Gastroesophageal sphincter (tissue), 4 donors: ENCODE measurements at places on chromosomes 4 and X.
A peak's percentile ranks its signal among the peaks of the same experiment; 100 is the strongest.

GRCh38 chr4:72564184-72564583 is 4.8 kb downstream of the ADAMTS3 start:
- H3K27me3 ChIP-seq, result no peaks in the 10 kb centered on the region
- H3K36me3 ChIP-seq, result no peaks in the 10 kb centered on the region
- H3K4me3 ChIP-seq, result no peak overlapping the region
- H3K4me1 ChIP-seq, result peaks cover 19% of the 10 kb centered on the region
- peak; percentile 35 for ATAC-seq

DNA sequence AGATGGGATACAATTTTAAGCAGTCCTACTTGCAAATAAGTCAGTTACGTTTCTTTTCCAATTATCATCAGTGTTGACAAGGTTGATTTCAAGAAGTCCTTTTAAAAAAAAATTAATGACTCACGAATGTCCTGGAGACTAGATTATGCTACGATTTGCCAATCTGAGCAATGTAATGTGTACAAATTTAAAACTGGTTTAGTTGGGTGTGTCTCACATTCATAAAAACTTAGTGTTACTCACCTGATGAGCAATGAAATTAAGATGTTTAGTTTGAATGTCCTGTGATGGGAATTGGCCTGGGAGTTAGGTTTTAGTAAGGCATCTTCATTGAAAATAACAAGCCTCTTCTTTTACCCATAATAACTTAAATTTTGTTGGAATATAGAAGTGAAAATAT is 136.7 kb upstream of the POF1B start:
- ATAC-seq, result no peak
- H3K4me3 ChIP-seq, result no peak overlapping the region
- H3K4me1 ChIP-seq, result no peaks in the 10 kb centered on the region
- H3K27ac ChIP-seq, result no peak overlapping the region
- no peaks in the 10 kb centered on the region for H3K27me3 ChIP-seq

- H3K27ac ChIP-seq, result no peak overlapping the region
- peaks cover 10% of the 10 kb centered on the region for H3K36me3 ChIP-seq
- H3K27me3 ChIP-seq, result no peaks in the 10 kb centered on the region
Measured at GRCh38 chr4:3250438-3250955, 1.5 kb downstream of the MSANTD1 start.

- peaks cover 25% of the 10 kb centered on the region for H3K4me1 ChIP-seq
- H3K27ac ChIP-seq, result peak overlapping the region; percentile 92
- peak overlapping the region; percentile 80 for H3K4me3 ChIP-seq
- H3K27me3 ChIP-seq, result no peaks in the 10 kb centered on the region
- H3K36me3 ChIP-seq, result no peaks in the 10 kb centered on the region
Measured at GRCh38 chrX:74420196-74421035, 877 bp upstream of the SLC16A2 start.

- H3K4me1 ChIP-seq, result peaks cover 8% of the 10 kb centered on the region
- no peak for ATAC-seq
- no peak overlapping the region for H3K4me3 ChIP-seq
- H3K27ac ChIP-seq, result no peak overlapping the region
- no peaks in the 10 kb centered on the region for H3K27me3 ChIP-seq
Measured at GRCh38 chrX:109679820-109680219, 53.2 kb downstream of the ACSL4 start.

GRCh38 chr4:17701138-17701839 is 80.1 kb downstream of the FAM184B start:
- no peak for ATAC-seq
- no peak overlapping the region for H3K4me3 ChIP-seq
- H3K27me3 ChIP-seq, result no peaks in the 10 kb centered on the region
- no peak overlapping the region for H3K27ac ChIP-seq
- H3K36me3 ChIP-seq, result no peaks in the 10 kb centered on the region
- no peaks in the 10 kb centered on the region for H3K4me1 ChIP-seq

DNA sequence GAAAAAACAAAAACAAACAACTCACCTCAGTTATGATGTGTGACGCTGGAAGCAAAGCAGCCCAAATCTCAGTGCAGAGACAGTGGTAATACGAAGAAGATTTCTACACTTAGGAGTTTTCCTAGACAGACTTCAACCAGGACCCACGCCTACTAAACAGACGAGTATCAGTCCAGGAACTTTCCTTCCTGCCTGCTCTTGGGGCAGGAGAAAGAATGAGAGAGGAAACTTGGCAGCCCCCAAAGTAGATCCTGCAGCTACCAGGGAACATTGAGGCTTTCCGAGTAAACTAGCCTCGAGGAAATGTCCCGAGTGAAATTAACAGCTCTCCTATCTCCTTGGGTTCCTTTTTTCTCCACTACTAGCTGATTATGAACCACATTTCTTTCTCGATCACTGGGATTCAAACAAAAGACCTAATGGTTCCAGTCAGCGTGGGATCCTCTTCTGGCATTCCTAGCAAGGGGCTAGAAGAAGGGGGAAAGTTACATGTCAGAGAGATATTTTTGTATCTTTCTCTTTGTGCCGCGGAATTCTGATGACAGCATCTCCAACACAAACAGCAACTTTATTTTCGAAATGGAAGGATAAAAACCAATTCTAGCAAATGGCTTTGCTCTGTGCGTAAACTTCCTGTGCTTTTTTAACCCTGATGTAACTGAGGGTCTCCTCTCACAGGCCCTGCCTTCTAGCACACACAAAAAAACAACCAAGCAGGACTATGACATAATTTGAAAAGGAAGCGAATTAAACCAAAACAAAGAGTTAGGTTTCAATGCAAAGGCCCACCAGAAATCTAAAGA is 53.2 kb downstream of the PPM1K start:
- H3K36me3 ChIP-seq, result no peaks in the 10 kb centered on the region
- peaks cover 3% of the 10 kb centered on the region for H3K4me1 ChIP-seq
- H3K27ac ChIP-seq, result peak overlapping the region; percentile 74
- H3K27me3 ChIP-seq, result no peaks in the 10 kb centered on the region

GRCh38 chr4:148764720-148765119 is 322.5 kb upstream of the NR3C2 start:
- H3K27ac ChIP-seq, result no peak overlapping the region
- H3K4me3 ChIP-seq, result no peak overlapping the region
- no peak for ATAC-seq
- no peaks in the 10 kb centered on the region for H3K4me1 ChIP-seq
- H3K27me3 ChIP-seq, result no peaks in the 10 kb centered on the region

GRCh38 chrX:111116666-111117065 is 20.7 kb downstream of the PAK3 start:
- no peak overlapping the region for H3K4me3 ChIP-seq
- H3K4me1 ChIP-seq, result no peaks in the 10 kb centered on the region
- no peak overlapping the region for H3K27ac ChIP-seq
- ATAC-seq, result no peak

GRCh38 chr4:86950831-86951525 is 16.2 kb downstream of the AFF1 start:
- H3K27ac ChIP-seq, result no peak overlapping the region
- peaks cover 23% of the 10 kb centered on the region for H3K4me1 ChIP-seq
- no peak for ATAC-seq

- no peak overlapping the region for H3K27ac ChIP-seq
- H3K36me3 ChIP-seq, result no peaks in the 10 kb centered on the region
- no peak overlapping the region for H3K4me3 ChIP-seq
Measured at GRCh38 chrX:151871244-151871643, 41.4 kb upstream of the MAGEA4 start.

DNA sequence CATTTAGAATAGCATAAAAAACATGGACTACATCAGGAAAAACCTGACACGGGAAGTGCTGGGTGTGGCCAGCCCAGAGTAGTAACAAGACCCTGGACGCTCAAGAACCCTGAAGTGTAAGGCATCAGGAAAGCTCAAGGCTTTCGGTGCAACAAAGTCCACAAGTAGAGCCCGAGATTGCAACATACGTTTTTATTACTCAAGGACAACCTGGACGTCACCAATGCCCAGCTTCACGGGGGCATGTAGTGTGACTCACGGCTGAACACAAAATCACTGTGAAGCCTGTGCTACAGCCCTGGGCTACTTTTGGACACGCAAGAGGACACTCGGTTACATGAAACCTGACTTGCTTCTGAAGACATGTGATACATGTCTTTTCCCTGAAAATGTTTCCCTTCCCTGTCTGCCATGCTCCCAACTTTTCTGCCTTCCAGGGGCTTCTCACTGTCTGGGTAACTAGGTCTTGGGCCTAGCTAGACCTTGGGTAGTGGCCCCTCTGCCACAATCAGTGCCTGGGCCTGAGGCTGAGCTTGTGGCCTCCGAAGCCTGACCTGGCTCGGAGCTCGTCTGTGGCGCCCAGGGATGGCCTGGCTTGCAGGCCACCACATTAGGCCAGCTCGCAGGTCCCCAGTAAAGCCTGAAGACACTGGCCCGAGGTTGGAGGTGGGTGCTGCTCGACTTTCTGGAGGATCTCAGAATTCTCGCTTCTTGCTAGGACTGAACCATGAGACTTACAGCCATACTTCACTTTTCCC is 9.2 kb downstream of the IRAK1 start:
- ATAC-seq, result no peak
- no peak overlapping the region for H3K4me3 ChIP-seq
- H3K36me3 ChIP-seq, result peaks cover 19% of the 10 kb centered on the region
- H3K4me1 ChIP-seq, result no peaks in the 10 kb centered on the region
- H3K27me3 ChIP-seq, result no peaks in the 10 kb centered on the region

- no peaks in the 10 kb centered on the region for H3K4me1 ChIP-seq
- no peaks in the 10 kb centered on the region for H3K36me3 ChIP-seq
- H3K27ac ChIP-seq, result no peak overlapping the region
- H3K4me3 ChIP-seq, result no peak overlapping the region
- no peak for ATAC-seq
Measured at GRCh38 chr4:159526172-159526571, 423.3 kb downstream of the RAPGEF2 start.

DNA sequence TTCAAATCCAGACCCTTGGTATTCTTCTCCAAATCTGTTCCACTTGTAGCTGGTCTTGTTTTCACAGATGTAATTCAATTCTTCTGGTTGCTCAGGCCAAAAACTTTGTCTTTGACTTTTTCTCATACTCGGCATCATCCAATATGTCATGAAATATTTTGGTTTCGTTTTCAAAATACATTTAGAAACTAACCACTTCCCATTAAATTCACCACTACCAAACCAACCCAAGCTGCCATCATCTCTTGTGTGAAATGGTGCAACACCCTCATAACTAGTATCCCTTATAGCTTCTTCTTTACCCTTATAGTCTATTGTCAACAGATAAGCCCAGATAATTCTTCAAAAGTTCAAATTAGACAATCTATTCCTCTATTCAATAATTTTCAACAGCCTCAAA is 192.1 kb downstream of the PRR32 start:
- H3K27me3 ChIP-seq, result no peaks in the 10 kb centered on the region
- no peaks in the 10 kb centered on the region for H3K4me1 ChIP-seq
- H3K4me3 ChIP-seq, result no peak overlapping the region
- no peak overlapping the region for H3K27ac ChIP-seq
- ATAC-seq, result no peak

DNA sequence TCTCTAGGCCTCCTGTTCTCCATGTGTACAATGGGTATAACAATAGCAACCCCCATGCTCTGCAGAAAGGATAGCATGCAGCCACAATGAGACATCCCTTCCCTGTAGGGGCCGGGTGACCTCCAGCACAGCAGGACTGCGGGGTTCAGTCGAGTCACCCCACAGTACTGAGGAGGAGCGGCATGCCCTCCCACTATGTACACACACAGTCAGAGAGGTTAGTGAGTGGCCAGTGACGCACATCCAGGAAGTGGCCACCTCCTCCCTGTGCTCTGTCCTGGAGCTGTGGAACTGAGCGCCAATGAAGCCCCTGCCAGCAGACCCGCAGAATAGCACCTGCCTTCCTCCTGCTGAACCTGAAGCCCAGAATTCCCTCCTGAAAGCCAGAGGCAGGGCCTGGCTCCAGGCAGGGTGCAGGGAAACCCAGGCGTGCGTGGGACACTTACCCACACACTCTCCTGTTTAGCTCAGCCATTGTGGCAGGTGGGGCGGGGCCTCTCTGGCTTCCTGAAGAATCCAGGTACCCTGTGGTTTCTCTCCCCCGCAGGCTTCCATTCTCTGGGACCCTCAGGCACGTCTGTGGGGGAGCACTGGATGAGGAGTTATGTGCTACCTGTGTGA is 50.0 kb downstream of the WFS1 start:
- H3K27me3 ChIP-seq, result peaks cover 20% of the 10 kb centered on the region
- H3K4me3 ChIP-seq, result no peak overlapping the region
- H3K27ac ChIP-seq, result no peak overlapping the region
- H3K4me1 ChIP-seq, result no peaks in the 10 kb centered on the region

- H3K27me3 ChIP-seq, result no peaks in the 10 kb centered on the region
- H3K4me1 ChIP-seq, result no peaks in the 10 kb centered on the region
- no peak overlapping the region for H3K27ac ChIP-seq
Measured at GRCh38 chr4:107148904-107149303, 112.8 kb upstream of the DKK2 start.

GRCh38 chr4:134201216-134202161 is at the start of gene PABPC4L:
TSS of gene PABPC4L (minus strand) at chr4:134201789. CDS start at chr4:134201019, 770 bp downstream.
- no peaks in the 10 kb centered on the region for H3K27me3 ChIP-seq
- ATAC-seq, result peak; percentile 68

- H3K27ac ChIP-seq, result peak overlapping the region; percentile 35
- no peak overlapping the region for H3K4me3 ChIP-seq
- H3K36me3 ChIP-seq, result no peaks in the 10 kb centered on the region
- H3K27me3 ChIP-seq, result no peaks in the 10 kb centered on the region
- no peaks in the 10 kb centered on the region for H3K4me1 ChIP-seq
Measured at GRCh38 chr4:175891851-175892250, 79.8 kb upstream of the GPM6A start.

- H3K4me1 ChIP-seq, result no peaks in the 10 kb centered on the region
- no peaks in the 10 kb centered on the region for H3K36me3 ChIP-seq
- H3K27ac ChIP-seq, result no peak overlapping the region
- no peak overlapping the region for H3K4me3 ChIP-seq
- H3K27me3 ChIP-seq, result no peaks in the 10 kb centered on the region
Measured at GRCh38 chrX:139002319-139002718, 290.8 kb upstream of the FGF13 start.

GRCh38 chrX:151821226-151821625 is 86.7 kb downstream of the CNGA2 start:
- no peak overlapping the region for H3K27ac ChIP-seq
- no peak overlapping the region for H3K4me3 ChIP-seq
- no peaks in the 10 kb centered on the region for H3K4me1 ChIP-seq
- H3K36me3 ChIP-seq, result no peaks in the 10 kb centered on the region

DNA sequence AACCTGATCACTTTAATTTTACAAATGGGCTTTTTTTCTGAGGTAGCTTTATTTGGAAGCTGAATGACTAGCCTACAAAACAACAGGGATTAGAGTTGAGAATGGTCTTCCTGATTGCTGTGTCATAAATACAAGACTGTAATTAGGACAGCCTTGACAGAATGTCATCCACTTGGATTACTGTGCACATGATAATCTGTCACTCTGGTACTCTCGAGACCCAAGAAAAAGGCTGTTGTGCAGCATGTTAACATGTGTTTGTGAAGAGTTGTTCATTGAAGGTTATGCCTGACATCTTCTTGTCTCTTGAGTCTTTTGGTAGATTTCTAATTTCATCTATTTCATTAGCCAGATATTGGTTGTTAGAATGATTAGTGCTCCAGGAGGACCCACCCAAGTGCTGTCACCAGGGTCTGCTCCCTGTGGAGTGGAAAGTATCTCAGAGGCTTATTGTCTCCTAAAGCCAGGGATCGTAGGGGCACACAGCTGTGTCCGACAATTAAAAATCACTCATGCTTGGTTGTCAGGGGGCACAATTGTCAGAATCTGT is 212.2 kb upstream of the GPRIN3 start:
- H3K36me3 ChIP-seq, result no peaks in the 10 kb centered on the region
- H3K27me3 ChIP-seq, result peaks cover 7% of the 10 kb centered on the region
- ATAC-seq, result no peak
- H3K4me1 ChIP-seq, result no peaks in the 10 kb centered on the region

- H3K4me1 ChIP-seq, result peaks cover 2% of the 10 kb centered on the region
- no peaks in the 10 kb centered on the region for H3K36me3 ChIP-seq
- H3K27me3 ChIP-seq, result no peaks in the 10 kb centered on the region
- H3K27ac ChIP-seq, result no peak overlapping the region
- H3K4me3 ChIP-seq, result no peak overlapping the region
- no peak for ATAC-seq
Measured at GRCh38 chrX:47643926-47644325, 6.4 kb downstream of the ELK1 start.
